Mesendoderm (in vitro differentiated cells): ENCODE measurements at places on chromosomes 1 and 21.

GRCh38 chr1:101044749-101045148, 19.2 kb upstream of the DPH5 start:
- no peak for DNase-seq

DNA sequence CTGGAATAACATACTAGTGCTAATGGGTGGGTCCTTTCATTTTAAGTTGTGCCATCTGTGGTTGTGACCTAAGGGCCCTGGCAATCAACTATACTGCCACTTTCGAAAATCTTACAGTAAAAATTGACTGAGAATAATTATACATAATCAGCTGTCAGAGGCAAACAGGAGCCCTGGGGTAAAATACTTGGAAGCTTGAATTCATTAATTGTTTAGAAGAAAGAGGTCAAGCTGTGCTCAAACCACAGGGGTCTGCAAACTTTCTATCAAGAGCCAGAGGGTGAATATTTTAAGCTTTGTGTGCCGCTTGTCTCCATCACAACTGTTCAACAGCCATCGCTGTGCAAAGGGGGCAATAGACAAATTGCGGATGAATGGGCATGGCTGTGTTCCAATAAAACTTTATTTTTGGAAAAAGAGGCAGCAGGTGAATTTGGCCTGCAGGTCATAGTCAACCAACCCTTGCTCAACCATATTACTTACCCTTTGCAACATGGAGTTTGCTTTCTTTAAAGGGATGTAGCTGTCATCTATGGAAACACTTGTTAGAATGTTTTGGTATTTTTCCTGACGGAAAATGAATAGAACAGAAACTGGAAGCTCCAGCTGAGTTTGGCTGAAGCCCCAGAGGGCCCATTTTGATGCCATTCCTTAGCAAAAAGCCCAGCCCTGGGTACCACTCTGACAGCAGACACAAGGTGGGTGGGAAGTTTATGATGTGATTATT, 35.7 kb upstream of the USP1 start:
- peak; percentile 36 for DNase-seq

GRCh38 chr21:33396951-33397350, 6.3 kb upstream of the IFNGR2 start:
- DNase-seq = no peak

DNA sequence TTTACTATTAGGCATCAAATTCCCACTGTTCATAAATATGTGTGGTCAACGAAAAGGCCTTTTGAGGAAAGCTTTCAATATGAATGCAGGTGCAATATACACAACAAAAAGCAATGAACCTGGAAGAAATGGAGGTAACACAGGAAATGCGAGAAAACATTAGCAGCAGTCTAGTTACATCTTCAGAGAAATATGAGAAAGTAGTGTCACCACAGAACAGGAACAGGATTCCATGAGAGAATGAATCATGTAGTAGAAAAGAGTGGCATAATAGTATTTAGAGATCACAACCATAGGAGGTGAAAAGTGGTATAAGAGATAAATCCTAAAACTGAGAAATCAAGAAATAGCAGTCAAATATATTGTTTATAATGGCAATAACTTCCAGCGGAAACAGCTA, 103.7 kb downstream of the AK5 start:
- DNase-seq = no peak

- no peak for DNase-seq
Observed at GRCh38 chr21:41585199-41585994, 77.4 kb upstream of the TMPRSS2 start.

DNA sequence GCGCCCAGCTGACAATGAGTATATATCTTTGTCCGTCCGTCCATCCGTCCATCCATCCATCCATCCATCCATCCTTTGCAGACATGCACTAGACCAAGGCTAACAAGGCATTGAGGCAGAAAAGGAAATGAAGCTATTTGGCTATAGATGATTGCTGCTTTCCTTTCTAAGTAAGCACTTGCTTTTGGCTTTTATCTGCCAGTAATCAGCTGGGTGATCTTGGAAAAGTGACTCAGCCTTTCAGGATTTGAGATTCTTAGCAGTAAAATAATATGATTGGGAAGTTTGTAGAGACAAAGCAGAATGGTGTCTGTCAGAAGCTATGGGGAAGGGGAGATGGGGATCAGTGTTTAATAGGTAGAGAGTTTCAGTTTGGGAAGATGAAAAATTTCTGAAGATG, 22.7 kb downstream of the ZFYVE9 start:
- no peak for DNase-seq

GRCh38 chr1:59685666-59686065, 129.1 kb upstream of the HOOK1 start:
- DNase-seq = no peak

GRCh38 chr1:58156124-58156468, 390.4 kb downstream of the OMA1 start:
- DNase-seq = no peak

GRCh38 chr1:31669786-31670592, 25.3 kb upstream of the PEF1 start:
- peak; percentile 56 for DNase-seq

DNA sequence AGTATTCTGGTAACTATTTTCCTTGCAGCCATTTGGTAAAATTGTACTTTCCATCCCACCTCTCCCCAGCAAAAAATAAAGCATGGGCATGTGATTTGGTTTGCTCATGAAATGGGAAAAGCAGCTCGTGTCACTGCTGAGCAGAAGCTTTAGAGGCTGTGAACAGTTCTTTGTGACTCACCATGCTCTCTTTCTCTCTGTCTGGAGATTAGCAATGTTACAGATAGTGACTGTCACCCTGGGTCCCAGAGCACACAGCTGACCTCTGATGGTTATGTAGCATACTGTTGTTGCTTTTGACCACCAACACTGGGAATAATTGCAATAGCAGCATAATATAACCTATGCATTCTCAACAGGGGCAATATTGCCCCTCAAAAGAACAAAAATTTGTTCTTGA, 70.6 kb downstream of the RGS2 start:
- DNase-seq = peak; percentile 71

GRCh38 chr1:109197158-109198042, 16.3 kb upstream of the SARS1 start:
- peak; percentile 95 for DNase-seq
